IMR-90 (cell line): ENCODE measurements at places on chromosomes 7 and 10. TPM values are rescaled to one million over a fixed set of nuclear protein-coding genes. Genes with fewer than 3 reads are reported as not detected.

SEMA3D gene
- 10.8 and 13.6 TPM in 2 replicates for total RNA-seq

ACSL5 gene
- 1.1 and 1.3 TPM in 2 replicates for total RNA-seq

SLC26A4 gene
- 0.56 and 1.1 TPM in 2 replicates for total RNA-seq

TMEM184A gene
- total RNA-seq = 0.28 and 0.36 TPM in 2 replicates

GRCh38 chr10:111116211-111116610 lies 39.4 kb downstream of the ADRA2A start:
- H3K4me1 ChIP-seq = no peaks in the 10 kb centered on the region
- no peak overlapping the region for H3K27ac ChIP-seq
- H3K36me3 ChIP-seq = no peaks in the 10 kb centered on the region
- H3K4me3 ChIP-seq = no peak overlapping the region

DNA sequence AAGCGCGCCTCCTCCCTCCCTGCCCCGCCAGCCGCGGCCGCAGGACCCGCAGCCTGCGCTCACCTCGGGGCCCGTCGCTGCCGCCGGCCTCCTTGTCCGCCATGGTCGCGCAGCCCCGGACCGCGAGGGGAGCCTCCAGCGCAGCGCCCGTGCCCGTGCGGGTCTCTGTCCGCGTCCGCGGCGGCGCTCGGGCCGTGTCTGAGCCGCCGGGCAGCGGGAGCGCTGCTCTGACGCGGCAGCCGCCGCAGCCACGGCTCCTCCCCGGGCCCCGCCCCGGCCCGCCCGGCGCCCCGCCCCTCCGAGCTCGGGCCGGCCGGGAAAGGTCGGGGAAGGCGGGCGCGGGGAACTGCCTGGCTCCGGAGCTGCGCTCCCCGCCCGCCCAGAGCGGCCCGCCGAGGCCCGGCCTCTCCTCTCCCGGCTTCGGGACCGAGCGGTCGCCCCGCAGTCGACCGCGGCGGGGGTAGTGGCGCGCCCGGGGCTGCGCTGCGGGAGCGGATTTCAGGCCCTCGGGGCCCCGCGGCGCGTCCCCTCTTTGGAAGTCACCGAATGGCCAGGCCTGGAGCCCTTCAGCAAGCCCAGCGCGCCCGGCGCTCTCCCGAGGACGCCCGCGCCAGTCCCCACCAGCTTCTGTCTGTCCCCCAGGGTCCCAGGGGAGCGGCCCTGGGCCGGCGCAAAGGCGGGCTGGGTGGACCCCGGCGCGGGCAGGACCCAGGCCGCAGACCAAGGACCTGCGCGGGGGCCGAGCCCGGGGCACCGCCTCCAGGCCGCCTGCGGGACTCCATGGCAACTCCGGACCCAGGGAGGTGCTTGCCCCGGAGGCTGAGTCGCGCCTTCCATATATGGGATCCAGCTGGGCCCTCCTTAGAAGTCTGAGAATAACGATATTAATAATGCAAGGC lies at the start of gene HSPA12A:
TSS of gene HSPA12A (minus strand) at position 200 of the 899 bp plus-strand sequence. CDS start at position 103, 97 bp downstream.
- H3K36me3 ChIP-seq = no peaks in the 10 kb centered on the region
- peak; percentile 89 for DNase-seq
- H3K27ac ChIP-seq = peak within 1 kb of the TSS; percentile 71
- H3K27me3 ChIP-seq = no peaks in the 10 kb centered on the region

- H3K27me3 ChIP-seq = no peaks in the 10 kb centered on the region
- peaks cover 9% of the 10 kb centered on the region for H3K4me1 ChIP-seq
- DNase-seq = no peak
- H3K4me3 ChIP-seq = no peak overlapping the region
Measured at GRCh38 chr7:80703272-80703671, 64.8 kb downstream of the CD36 start.

GRCh38 chr7:30914596-30914995 lies 2.9 kb downstream of the AQP1 start:
- no peak overlapping the region for H3K27ac ChIP-seq
- peak; percentile 33 for DNase-seq
- H3K27me3 ChIP-seq = peaks cover 3% of the 10 kb centered on the region; the same call in 1 of the 2 replicates
- 0 out of 2 replicates have a peak, but pooled peaks cover 2% of the 10 kb centered on the region for H3K4me1 ChIP-seq
- no peak overlapping the region for H3K4me3 ChIP-seq

DNA sequence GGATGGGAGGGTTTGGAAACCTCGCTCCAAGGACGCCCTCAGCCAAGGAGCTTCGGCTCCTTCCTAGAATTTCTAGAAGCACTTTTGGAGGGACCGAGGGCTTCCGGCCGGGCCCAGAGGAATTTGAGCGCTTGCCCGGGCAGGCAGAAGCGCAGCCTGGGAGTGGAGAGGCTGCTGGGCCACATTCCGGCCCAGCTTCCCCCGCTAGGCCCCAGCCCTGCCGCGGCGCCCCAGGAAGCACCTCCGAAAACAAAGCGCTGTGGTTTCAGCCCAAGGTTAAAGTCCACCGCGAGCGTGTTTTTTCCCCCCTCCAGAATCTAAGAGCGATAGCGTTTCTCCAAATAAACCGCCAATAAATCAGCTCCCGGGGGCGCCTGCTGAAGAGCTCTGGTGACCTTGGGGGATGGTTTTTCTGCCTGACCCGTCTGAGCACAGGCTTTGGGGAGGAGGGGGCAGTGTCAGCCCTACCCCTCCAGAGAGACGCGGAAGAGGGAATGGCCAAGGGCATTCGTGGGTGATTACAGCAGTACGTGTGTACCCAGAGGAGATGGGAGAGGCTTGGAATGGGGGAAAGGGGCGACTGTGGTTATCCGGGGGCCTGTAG lies 5.7 kb upstream of the TNRC18 start:
- peaks cover 6% of the 10 kb centered on the region; the same call in 1 of the 2 replicates for H3K4me1 ChIP-seq
- peak overlapping the region; percentile 59 for H3K4me3 ChIP-seq
- H3K27me3 ChIP-seq = no peaks in the 10 kb centered on the region
- H3K27ac ChIP-seq = peak overlapping the region; percentile 99

DNA sequence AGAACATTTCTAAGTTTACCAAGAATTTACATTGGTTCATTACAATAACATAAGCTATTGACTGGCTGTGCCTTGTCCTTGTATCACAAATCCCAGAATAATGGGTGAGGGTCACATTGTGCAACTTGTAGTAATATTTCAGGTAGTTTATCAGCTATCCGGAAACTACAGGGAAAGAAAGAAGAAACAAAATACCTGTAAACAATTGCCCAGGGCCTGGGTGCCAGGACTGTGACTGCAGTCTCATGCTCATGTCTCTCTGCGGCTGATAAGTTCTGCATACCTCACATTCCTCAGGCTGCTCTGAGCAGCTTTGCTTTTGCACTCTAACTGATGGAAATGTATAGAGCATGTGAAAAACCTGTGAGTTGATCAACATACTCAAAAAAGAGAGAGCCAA lies 131.8 kb upstream of the TRIM24 start:
- H3K36me3 ChIP-seq = no peaks in the 10 kb centered on the region
- no peak for DNase-seq
- H3K27me3 ChIP-seq = no peaks in the 10 kb centered on the region
- no peak overlapping the region for H3K4me3 ChIP-seq
- H3K27ac ChIP-seq = no peak overlapping the region
